AG10803 (cell line): ENCODE measurements at places on chromosomes 11 and 22.

GRCh38 chr11:94049351-94049750 is 28.2 kb downstream of the HEPHL1 start:
- DNase-seq: no peak

- peak; percentile 64 for DNase-seq
Observed at GRCh38 chr11:126339863-126340434, 15.5 kb upstream of the ST3GAL4 start.

DNA sequence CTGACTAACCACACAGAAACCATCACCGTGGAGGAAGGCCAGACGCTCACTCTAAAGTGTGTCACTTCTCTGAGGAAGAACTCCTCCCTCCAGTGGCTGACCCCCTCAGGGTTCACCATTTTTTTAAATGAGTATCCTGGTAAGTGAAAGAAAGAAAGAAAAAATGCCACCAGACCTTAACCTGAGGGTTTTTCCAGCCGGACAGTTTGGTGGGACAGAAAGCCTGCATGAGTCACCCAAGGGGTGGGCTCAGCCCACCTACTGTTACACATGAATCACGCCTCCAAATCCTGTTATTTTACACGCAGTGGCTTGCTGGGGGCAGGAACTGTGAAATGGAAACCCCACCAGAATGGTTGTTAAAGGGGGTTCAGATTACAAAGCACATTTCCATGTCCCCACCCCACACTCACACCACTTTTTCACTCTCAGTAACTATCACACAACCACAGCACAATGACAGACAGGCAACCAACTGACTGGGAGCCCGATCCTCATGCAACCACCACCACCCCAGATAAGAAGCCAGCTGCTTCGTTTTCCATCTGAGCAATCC is 11.9 kb downstream of the CRTAM start:
- no peak for DNase-seq

DNA sequence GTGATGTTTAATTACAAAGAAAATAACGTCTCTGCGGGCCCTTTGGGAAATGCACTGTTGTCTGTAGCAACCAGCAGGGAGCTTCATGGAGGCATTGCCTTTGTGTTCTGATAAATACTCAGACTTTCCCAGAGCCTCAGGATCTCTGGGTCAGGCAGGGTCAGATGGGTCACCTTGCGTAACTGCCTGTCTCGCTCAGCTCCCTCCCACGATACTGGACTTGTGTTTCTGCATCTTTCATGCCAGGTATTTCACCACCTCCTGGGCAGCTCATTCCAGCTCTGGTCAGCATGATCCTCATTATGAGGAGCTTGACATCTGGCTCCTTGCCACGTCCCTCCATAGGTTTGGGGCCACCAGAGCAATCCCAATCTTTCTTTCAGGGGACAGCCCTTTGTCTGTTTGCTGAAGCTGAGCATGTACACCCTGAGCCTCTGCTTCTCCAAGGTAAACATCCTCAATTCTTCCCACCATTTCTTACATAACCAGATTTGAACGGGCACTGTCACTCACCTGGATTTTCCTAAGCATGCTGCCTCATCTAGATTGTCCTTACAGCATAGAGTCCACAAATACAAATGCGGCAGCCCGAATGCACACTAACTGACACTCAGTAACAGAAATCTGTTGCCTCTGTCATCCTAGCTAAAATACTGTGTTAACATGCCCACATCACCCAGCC is 162.3 kb downstream of the LARGE1 start:
- DNase-seq: no peak

DNA sequence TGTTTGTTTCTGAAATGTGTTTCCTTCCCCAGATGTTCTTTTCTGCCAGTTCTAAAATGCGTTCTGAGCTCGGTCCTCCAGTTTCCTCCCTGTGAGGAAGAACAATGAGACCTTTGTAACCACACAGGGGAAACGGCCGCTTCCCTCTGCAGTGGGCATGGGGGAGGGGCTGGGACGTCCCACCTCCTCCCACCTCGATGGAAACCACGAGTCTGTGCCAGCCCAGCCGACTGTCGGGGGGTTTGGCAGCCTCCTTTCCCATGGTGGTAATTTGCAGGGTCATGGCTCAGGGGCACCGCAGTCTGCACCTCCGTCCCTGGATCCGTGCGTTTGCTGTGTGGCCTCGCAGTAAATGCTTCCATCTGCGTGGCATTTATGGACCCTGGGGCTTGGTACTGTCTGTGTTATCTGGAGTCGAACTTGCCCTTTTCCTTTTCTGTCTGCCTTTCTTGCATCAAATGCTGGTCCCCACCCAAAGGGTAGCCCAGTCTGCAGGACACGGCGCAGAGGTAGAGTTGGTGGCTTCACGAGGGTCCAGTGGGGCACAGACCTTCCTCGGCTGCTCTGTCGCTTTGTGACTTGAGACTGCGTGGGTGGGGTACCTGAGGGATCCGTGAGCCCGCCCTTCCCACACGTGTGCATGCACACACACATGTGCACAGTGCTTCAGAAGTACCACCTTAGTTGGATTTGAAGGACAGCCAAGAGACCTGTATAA is 16.1 kb downstream of the LRP5 start:
- DNase-seq: no peak

DNA sequence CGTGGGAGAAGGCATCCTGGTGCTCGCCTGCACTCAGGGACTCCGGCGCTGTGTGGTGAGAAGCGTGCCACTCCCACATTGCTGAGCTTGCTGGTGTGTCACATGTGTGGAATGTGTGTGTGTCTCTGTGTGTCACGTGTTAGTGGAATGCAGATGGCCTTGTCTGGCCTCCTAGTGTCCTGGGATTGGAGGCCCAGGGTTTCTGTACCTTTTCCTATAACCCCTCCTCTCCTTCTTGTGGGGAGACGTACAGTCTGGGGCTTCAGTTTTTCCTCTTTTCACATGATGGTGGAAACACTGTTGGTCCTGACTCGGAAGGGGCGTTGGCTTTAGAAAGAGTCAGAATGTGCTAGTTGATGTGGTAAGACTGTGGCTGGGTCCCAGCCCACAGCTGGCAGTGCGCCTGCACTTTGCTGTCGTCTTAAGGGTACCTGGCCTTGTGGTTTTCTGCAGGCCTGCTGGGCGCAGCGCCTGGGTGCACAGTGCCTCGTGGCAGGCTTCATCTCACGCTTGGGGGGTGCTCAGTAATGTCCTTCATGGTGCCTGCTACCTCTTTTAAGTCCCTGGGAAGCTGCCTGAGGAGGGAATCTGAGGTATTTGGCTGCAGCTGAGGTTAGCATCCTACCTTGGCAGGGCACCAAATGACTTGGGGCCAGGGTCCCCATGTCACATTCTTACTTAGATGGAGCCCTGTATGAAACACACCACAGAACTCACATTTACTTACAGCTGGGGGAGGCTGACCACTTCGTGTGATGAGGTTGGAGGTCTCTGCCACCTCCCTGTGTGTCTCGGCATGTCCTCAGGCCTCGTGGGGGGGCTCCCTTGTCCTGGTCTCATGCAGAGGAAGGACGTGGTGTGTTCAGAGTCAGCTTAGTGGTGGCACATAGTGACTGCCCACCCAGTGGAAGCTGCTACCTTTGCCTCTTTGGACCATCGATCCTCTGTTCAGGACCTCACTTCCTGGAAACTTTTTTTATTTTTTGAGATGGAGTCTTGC is 61.9 kb downstream of the MED15 start:
- peak; percentile 100 for DNase-seq

GRCh38 chr11:18754308-18754707 is 28.3 kb upstream of the IGSF22 start:
- DNase-seq: no peak

GRCh38 chr11:46529095-46529905 is 64.5 kb downstream of the AMBRA1 start:
- peak; percentile 51 for DNase-seq
